ENCODE measurements at places on chromosomes 7 and 10.

GRCh38 chr10:111716032-111716431, 467.5 kb downstream of the GPAM start:
- DNase-seq: no peak

- DNase-seq: no peak
These were observed 8.1 kb downstream of the STK32C start for GRCh38 chr10:132299371-132300336.

- no peak for DNase-seq
These were observed 262.9 kb downstream of the TCERG1L start for GRCh38 chr10:131048606-131049005.

- no peak for DNase-seq
These were observed 73.4 kb downstream of the LHPP start for GRCh38 chr10:124534826-124535601.

DNA sequence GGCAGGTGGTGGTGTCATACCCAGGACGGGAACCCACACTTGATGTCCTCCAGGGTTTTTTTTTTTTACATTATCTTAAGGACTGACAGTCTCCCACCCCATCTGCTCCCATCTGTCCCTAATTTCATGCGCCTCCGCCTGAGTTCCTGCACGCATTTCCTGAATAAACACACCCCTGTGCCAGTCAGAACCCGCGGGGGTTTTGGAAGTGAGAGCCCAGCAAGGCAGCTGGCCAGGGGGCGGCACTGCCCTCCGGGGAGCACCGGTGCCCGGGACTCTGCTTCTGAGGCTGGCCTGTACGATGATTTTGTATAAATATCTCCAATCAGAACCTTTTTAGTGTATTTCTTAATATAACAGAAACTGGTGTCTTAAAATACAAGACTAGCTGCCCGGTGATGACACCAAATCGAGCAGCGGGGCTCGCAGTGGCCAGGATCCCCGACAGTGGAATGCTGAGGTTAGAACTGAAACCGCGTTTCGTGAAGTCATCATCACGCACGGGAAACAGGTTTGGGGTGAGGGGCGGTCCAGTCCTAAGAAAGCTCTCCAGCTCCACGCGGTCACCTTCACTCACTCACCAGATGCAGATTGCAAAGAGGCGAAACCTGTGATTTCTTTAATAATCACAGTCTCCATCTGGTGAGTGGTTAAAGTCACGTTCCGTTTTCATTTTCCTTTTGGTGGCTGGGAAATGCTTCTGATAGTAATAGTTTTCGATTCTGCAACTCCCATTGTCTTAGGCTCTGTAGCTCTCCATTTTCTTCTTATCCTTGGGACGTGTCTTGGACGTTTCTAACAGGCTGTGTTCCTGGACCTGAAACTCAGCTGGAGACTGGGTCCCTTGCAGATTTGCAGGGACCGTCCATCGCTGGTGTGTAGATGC, 19.7 kb downstream of the BNIP3 start:
- DNase-seq: no peak

Measured in occipital lobe (tissue), 3 donors.